Calu3 (cell line): ENCODE measurements at places on chromosomes 5 and 9. TPM values are rescaled to one million over a fixed set of nuclear protein-coding genes. Genes with fewer than 3 reads are reported as not detected.

DIRAS2 gene
- 1.5 and 1.7 TPM in 2 replicates for total RNA-seq

PDE8B gene
- 0.54 and 0.66 TPM in 2 replicates for total RNA-seq

DOK3 gene
- total RNA-seq: 14.5 and 15.7 TPM in 2 replicates

LCN12 gene
- 3.8 and 3.9 TPM in 2 replicates for total RNA-seq

PCDHB9 gene
- total RNA-seq: 2.4 and 3.5 TPM in 2 replicates
